ENCODE measurements at places on chromosomes 16 and 17. TPM values are rescaled to one million over a fixed set of nuclear protein-coding genes. Genes with fewer than 3 reads are reported as not detected.

COQ9 gene
- 51.1 TPM for total RNA-seq

FNDC8 gene
- total RNA-seq: not detected

DNA sequence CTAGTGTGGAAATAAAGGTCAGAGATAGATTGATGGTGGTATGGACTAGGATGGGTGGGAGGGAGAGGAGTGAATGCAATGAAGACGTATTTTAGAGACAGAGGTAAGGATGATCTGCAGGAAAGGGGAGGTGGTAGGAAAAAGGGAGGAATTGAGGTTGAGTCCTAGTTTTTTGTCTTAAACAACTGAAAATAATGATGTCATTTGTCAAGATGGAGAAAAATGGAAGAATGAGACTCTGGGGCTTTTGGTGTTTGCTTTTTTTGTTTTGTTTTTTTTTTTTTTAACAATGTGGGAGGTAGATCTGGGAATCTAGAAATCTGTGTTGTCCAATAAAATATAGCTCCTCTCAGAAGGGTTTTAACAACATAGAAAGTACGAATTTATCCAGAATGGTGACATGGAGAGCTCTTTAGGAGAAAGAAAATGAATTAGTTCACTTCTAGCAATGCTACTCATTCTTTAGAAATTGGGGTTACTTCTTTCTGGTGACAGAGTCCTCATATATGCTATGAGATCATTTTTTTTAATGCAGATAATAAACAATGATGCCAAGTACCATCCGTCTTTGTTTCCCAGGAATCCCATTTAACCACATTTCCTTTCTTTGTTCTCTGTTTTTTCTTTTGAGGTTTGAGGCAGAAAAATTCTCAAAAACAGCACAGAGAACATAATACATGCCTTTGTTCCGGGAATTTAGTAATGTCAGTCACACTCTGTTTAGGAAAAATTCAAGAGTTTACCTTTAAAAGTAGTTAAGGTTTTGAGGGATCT, 225.3 kb upstream of the COX10 start:
- DNase-seq: no peak
- H3K4me1 ChIP-seq: no peaks in the 10 kb centered on the region
- H3K4me3 ChIP-seq: no peak overlapping the region
- no peaks in the 10 kb centered on the region for H3K36me3 ChIP-seq

C17orf67 gene
- total RNA-seq: 1.6 TPM

ZG16 gene
- 0.06 TPM for total RNA-seq

GRCh38 chr16:24070851-24071250, 185.3 kb upstream of the CACNG3 start:
- no peaks in the 10 kb centered on the region for H3K4me1 ChIP-seq
- DNase-seq: no peak
- no peaks in the 10 kb centered on the region for H3K27me3 ChIP-seq
- no peak overlapping the region for H3K27ac ChIP-seq

GRCh38 chr17:79388556-79389295, 222.1 kb downstream of the RBFOX3 start:
- peak; percentile 53 for DNase-seq
- H3K27ac ChIP-seq: no peak overlapping the region
- H3K36me3 ChIP-seq: no peaks in the 10 kb centered on the region
- H3K27me3 ChIP-seq: no peaks in the 10 kb centered on the region
- H3K4me3 ChIP-seq: no peak overlapping the region
- no peaks in the 10 kb centered on the region for H3K4me1 ChIP-seq

DNA sequence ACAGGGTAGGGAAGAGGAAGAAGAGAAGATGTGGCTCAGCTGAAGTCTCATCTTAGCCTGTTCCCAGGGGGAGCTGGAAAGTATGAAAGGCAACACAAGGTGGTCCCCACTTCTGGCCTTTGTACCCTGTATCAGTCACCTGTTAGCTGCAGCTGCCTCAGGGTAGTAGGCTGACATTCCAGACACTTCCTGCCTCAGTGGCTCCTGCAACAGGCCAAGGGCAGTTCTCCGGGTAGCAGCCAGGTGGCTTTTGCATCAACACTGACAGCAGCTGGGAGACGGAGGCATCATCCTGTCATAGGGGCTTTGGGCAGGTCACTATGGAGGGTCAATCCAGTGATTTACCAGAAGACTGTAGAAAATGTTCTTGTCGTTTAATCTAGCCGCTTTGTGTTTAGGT, 124.0 kb downstream of the RGS9 start:
- H3K4me3 ChIP-seq: no peak overlapping the region
- H3K27ac ChIP-seq: no peak overlapping the region
- no peaks in the 10 kb centered on the region for H3K27me3 ChIP-seq
- DNase-seq: no peak

TTYH2 gene
- 10.6 TPM for total RNA-seq

GP1BA gene
- 0.18 TPM for total RNA-seq

GRCh38 chr16:66717112-66717675, 20.7 kb upstream of the CMTM4 start:
- no peaks in the 10 kb centered on the region for H3K27me3 ChIP-seq
- H3K27ac ChIP-seq: no peak overlapping the region
- no peak overlapping the region for H3K4me3 ChIP-seq
- DNase-seq: peak; percentile 38

DNA sequence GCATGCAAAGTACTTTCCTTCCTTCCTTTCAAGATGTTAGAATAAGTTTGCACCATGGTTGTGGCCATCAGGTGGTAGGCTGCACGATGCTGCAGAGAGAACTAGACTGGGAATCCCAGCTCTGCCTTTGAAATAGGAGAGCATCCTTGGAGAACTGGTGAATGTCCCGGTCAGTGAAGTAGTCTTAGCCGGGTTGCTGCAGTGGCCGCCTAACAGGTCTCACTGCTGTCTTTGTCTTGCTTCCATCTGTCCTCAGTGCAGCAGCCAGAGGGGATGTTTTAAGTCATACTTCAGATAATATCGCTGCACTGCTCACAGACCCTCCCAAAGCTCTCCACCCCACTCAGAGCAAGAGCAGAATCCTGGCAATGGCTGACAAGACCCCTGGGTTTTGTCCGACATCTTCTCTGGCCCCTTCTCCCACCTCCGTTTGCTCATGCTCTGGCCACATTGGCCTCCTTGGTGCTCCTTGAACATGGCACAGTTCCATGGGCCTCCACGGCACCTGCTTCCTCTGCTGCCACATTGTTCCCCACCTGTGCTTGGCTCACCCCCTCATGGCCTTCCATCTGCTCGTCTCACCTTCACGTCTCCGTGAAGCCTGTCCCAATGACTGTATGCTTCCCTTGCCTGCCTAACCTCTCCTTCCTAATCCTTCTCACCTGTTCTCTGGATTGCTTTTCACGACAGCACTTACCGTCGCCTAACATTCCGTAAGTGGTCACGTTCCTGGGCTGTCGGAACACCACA, 439.8 kb downstream of the UTP18 start:
- no peaks in the 10 kb centered on the region for H3K36me3 ChIP-seq
- DNase-seq: no peak
- no peak overlapping the region for H3K27ac ChIP-seq
- no peaks in the 10 kb centered on the region for H3K4me1 ChIP-seq
- no peak overlapping the region for H3K4me3 ChIP-seq

- H3K4me1 ChIP-seq: no peaks in the 10 kb centered on the region
- peak; percentile 15 for DNase-seq
- H3K27me3 ChIP-seq: peaks cover 12% of the 10 kb centered on the region
- no peak overlapping the region for H3K27ac ChIP-seq
Measured at GRCh38 chr16:22933173-22933572, 119.2 kb downstream of the HS3ST2 start.

DNA sequence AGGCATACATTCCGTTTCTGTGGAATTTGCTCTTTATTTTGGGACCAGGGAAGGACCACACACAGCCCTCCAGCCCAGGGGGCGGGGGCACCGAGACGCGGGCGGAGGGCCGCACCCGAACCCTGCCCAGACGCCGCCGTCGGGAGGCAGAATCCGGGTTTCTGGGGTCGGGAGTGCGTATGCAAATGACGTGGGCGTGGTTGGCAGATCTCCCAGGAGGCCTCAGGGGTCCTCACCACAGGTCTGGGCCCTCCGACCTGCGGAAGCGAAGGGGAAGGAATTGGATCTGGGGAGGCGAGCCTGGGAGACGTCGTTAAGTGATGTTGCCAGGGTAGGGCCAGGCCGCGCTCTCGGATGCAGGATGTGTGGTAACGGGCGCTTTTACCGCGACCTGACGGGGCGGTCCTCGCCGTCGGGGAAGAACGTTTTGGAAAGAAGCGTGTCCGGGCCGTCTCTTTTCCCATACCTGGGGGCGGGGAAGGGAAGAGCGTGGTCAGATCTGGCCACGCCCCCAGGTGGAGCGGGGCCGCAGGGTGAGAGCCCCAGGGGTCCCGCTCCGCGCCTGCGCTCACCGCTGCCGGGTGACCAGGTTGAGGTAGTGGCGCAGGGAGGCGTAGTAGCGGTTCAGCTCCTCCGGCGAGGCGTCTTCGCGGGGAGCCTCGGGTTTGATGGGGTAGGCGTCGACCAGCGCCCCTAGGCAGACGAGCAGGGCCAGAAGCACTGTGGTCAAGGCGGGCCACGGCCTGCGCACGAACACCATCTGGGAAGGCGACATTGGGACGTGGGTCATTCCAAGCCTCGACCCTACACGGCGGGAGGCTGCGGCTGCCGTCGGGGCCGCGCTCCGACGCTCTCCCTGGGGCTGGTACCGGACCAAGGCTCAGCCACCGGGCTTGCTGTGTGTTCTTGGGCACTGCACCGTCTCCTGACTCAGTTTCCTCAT, 745 bp downstream of the PYY start:
- peaks cover 8% of the 10 kb centered on the region for H3K4me1 ChIP-seq
- no peak overlapping the region for H3K4me3 ChIP-seq
- H3K36me3 ChIP-seq: no peaks in the 10 kb centered on the region
- peak; percentile 10 for DNase-seq

- H3K4me1 ChIP-seq: no peaks in the 10 kb centered on the region
- no peak overlapping the region for H3K27ac ChIP-seq
- no peaks in the 10 kb centered on the region for H3K36me3 ChIP-seq
- H3K4me3 ChIP-seq: no peak overlapping the region
Measured at GRCh38 chr17:6782244-6782643, 6.2 kb downstream of the FBXO39 start.

- no peak overlapping the region for H3K4me3 ChIP-seq
- H3K27ac ChIP-seq: no peak overlapping the region
- DNase-seq: no peak
- H3K27me3 ChIP-seq: no peaks in the 10 kb centered on the region
- no peaks in the 10 kb centered on the region for H3K36me3 ChIP-seq
Measured at GRCh38 chr16:51708861-51709260, 557.8 kb upstream of the SALL1 start.

DNA sequence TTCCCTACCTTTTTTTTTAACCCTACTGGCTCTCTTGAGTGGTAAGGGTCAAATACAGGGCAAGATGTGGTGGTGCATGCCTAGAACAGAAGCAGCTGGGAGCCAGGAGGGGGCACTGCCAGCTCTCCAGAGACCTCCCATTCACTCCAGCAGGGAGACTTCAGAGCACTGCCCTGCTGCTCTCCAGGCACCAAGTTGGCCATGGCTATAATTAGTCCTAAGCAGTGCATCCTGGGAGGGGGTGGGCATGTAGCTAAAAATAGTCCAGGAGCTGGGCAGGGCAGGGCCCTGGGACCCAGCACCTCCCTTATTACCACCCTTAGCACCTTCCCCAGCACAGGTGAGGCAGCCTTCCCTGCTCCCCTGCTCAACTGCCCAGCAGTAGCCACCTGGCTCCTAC, 3.5 kb downstream of the CORO6 start:
- DNase-seq: peak; percentile 48
- peak overlapping the region; percentile 93 for H3K27ac ChIP-seq
- peaks cover 54% of the 10 kb centered on the region for H3K27me3 ChIP-seq
- H3K36me3 ChIP-seq: no peaks in the 10 kb centered on the region

DNA sequence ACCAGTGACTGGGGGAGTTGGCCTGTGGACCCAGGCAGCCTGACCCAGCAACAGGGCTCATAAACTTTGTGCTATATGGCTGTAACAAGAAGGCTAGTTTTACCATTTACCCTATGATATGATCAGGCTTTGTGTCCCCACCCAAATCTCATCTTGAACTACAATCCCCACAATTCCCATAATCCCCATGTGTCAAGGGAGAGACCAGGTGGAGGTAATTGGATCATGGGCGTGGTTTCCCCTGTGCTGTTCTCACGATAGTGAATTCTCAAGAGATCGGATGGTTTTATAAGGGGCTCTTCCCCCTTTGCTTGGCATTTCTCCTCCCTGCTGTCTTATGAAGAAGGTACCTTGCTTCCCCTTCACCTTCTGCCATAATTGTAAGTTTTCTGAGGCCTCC, 111.2 kb upstream of the NLRP1 start:
- H3K4me3 ChIP-seq: no peak overlapping the region
- DNase-seq: no peak
- peaks cover 2% of the 10 kb centered on the region for H3K27me3 ChIP-seq
- no peak overlapping the region for H3K27ac ChIP-seq
- no peaks in the 10 kb centered on the region for H3K36me3 ChIP-seq

- H3K4me1 ChIP-seq: peaks cover 4% of the 10 kb centered on the region
- H3K36me3 ChIP-seq: no peaks in the 10 kb centered on the region
- H3K27ac ChIP-seq: no peak overlapping the region
- H3K27me3 ChIP-seq: no peaks in the 10 kb centered on the region
Measured at GRCh38 chr17:82283208-82283749, 9.8 kb upstream of the CSNK1D start.

DNA sequence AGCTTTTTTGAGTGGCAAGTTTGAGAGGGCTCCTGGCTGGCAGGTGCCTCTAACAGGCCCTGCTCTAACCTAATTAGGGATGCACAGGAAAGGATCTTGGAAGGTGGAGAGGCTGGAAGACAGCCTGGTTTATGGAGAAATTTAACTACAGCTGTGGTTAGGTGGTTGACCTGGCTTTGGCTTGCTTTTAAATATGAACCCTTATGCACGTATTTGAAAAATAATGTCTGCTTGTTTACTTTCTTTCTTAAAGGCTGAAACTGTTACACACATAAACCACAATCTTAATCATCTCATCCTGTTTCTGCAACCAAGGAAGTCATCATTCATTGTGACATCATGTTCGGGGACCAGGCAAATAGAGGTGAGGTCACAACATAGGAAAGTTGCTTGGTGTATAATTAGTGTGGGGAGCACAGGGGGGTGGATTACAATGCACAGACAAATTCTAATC, 23.1 kb upstream of the DHRS13 start:
- peaks cover 16% of the 10 kb centered on the region for H3K36me3 ChIP-seq
- no peak for DNase-seq
- peak overlapping the region; percentile 76 for H3K27ac ChIP-seq

GRCh38 chr16:86158688-86159360, 259.9 kb downstream of the IRF8 start:
- no peak overlapping the region for H3K27ac ChIP-seq
- H3K27me3 ChIP-seq: peaks cover 3% of the 10 kb centered on the region
- no peaks in the 10 kb centered on the region for H3K36me3 ChIP-seq
- H3K4me1 ChIP-seq: no peaks in the 10 kb centered on the region
- peak; percentile 49 for DNase-seq
- H3K4me3 ChIP-seq: no peak overlapping the region

DNA sequence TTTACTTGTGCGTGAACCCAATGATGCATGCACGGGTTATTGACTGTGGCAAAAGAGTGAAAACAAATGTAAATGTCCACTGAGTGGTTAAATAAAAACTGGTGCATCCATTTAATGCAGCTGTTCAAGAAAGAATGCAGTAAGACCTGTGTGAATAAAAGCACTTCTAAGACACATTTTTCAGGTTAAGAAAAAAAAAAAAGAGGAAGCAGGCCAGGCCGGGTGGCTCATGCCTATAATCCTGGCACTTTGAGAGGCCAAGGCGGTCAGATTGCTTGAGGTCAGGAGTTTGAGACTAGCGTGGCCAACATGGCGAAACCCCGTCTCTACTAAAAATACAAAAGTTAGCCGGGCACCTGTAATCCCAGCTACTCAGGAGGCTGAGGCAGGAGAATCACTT, 11.8 kb downstream of the CNGB1 start:
- no peaks in the 10 kb centered on the region for H3K4me1 ChIP-seq
- H3K4me3 ChIP-seq: no peak overlapping the region
- peak; percentile 32 for DNase-seq

GRCh38 chr16:85014311-85014710, 3.0 kb upstream of the ZDHHC7 start:
- DNase-seq: no peak
- H3K4me1 ChIP-seq: peaks cover 5% of the 10 kb centered on the region
- H3K4me3 ChIP-seq: no peak overlapping the region
- no peak overlapping the region for H3K27ac ChIP-seq

CASKIN1 gene
- 0.09 TPM for total RNA-seq

All from lung (tissue), 17 donors.